ENCODE measurements at places on chromosomes 1 and 21.

DNA sequence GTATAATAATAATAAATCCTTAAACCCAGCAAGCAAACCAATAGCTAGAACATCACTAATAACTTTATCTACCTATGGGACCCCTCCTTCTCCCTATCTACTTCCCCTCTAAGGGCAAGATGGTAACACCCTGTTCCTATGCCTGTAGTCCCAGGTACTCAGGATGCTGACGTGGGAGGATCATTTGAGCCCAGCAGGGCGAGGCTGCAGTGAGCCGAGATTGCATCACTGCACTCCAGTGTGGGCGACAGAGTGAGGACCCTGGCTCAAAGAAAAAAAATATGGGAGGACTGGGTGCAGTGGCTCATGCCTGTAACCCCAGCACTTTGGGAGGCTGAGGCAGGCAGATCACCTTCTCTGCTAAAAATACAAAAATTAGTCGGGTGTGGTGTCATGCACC, 143.1 kb upstream of the SLC45A1 start:
- no peak for DNase-seq

DNA sequence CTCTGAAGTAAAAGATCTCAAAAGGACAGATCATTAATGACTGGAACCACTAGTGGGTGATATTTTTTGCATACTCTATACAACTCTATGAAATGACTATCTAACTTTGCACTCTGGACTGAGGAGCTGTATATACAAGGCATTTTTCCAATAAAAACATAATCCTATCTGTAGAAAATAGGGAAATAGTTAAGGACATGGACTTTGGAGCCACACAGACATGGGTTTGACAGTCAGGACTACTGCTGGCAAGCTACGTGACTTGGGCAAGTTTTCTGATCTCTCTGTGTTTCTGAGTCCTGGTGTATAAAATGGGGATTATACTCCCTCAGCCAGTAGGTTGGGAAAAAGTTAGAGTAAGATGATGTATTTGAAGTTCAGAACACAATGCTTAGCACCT, 20.9 kb upstream of the HSD3B2 start:
- no peak for DNase-seq

GRCh38 chr1:39735731-39736130, 3.0 kb upstream of the PPIE start:
- DNase-seq, result no peak

DNA sequence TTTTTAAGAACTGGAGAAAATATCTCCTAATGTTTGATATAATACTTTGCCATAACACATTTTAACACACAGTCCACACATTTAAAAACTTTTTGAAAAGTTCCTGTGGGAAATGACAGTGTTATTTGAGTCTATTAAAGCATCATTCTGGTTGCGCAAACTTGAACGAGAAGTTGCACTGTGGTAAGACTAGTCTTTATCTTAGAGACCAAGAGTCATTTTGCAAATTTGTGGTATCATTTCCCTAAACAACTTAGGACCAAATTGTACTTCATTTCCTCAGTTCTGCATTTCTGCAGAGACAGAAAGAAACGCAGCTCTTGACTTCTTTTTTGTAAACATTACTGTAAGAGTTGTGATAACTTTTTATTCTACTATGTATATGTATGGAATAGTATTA, at the start of gene RGS18:
TSS of gene RGS18 (plus strand) at position 282 of the 400 bp plus-strand sequence. CDS start 176 bp downstream, outside the sequence.
- DNase-seq, result no peak

- no peak for DNase-seq
Measured at GRCh38 chr1:97192872-97193572, 471.4 kb downstream of the PTBP2 start.

DNA sequence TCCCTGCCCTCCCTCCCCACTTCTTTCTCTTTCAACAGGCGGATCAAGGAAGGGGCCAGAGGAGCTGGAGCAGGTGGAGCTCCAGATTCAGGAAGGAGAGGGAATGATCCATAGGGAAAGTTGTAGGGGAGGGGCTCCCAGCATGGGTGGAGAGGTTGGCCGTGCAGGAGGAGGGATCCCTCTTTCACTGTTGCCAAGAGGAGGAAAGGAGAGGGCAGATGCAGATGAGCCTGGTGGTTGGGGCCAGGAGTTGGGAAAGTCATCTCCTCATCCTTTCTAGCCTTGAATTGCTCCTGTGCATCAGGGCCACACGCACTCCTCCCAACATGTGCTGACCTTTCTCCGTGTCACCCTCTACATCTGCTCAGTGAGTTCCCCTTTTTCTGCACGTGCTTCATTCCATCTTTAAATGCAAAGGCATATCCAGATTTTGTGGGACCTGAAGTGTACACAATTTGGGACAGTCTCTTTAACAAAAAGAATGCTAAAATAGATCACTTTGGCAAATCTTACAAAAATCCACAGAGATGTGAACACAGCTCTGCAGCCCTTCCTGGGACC, 32.4 kb downstream of the ZBTB18 start:
- no peak for DNase-seq

DNA sequence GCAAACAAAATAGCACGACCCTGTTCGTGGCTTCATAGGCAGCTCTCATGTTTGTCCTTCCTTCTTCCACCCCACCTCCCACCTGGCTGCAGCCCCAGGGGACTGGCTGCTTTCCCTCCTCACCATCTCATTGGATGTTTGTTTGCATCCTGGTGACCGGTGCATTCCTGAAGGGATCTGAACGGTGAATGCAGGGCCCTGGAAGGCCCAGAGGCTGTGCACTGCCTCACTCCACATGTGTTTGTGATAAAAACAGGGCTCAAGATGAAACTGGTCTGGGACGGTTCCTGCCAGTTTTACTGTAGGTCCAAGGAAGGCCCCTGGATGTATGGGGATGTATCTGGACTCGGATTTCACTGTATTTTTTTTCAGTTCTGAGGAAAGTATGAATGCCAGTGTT, 42.8 kb downstream of the CNN3 start:
- DNase-seq, result no peak

DNA sequence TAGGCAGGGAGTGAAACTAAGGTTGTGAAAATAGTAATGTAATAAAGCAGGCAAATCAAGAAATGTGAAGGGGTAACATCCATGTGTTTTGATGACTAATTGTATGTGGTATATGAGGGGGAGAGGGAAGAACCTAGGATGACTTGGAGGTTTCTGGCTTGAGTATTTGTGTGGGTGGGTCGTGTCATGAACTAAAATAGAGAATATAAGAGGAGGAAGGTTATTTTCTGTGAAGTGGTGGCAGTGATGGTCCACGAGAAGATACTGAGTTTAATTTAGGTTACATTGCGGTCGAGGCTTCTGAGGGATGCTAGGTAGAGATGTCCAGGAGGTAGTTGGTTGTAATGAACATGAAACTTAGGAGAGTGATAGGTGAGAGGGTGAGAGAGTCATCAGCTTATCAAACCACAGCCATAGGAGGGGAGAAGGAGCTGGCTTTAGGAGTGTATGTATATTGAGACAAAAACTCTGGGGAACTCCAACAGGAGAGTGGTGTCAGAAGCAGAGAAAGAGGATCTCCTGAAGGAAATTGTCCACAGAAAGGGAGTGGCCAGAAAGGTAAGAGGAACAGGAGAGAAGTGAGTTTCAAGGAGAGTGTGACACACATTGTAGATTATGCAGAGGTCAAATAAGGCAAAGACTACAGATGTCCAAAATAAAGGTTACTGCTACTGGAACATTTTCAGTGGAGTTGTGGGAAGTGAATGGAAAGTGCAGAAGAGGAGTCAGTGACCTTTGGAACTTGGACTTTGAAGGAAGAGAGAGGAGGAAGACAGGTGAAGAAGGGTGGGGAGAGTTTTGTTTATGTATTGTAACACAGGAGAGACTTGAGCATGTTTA, 89.0 kb upstream of the MACF1 start:
- DNase-seq, result no peak

DNA sequence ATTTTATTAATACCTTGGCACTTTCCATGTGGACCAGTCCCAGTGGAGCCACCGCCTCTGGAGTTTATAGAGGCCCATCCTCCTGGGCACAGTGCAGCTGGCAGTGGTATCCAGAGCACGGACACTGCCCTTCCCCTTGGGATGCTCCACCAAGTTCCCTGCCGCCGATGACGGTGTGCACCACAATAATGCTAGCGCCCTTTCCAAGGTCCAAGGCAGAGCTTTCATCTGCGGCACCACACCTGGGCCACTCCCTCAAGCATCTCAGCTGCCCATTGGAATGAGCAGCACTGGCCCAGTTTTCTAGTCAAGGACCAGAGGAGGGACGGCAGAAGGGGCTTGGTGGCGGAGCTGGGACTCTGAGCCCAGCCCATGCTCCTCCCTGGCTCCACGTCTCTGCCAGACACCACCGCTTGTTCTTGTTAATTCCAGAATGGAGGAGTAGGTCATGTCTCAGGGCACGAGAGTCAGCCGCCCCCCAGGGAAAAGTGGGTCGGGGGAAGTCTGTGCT, 24.5 kb downstream of the SIM2 start:
- DNase-seq, result no peak

GRCh38 chr1:243477731-243478290, 222.0 kb downstream of the SDCCAG8 start:
- no peak for DNase-seq

DNA sequence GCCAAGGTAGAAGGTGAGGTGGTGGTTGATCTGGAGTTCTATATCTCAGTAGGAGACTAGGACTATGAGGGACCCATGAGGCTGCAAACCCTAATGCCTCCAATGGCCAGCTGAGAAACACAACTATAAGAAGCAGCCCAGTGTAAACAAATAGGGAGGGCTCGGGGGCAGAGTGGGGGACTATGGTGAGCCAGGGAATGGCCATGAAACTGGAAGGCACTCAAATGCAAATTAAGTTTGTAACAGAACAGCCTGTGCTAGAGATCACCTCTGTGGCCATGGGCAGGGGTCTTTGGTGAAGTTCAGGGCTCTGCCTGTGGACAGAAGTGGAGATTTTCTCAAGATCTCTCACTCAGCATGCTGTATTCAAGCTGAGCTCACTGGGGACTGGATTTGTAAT, 187.1 kb downstream of the GRIK3 start:
- DNase-seq, result no peak

- DNase-seq, result peak; percentile 45
Measured at GRCh38 chr1:212760126-212760823, 31.3 kb downstream of the NSL1 start.

GRCh38 chr21:9780441-9780937, 740.9 kb upstream of the TPTE start:
- no peak for DNase-seq

DNA sequence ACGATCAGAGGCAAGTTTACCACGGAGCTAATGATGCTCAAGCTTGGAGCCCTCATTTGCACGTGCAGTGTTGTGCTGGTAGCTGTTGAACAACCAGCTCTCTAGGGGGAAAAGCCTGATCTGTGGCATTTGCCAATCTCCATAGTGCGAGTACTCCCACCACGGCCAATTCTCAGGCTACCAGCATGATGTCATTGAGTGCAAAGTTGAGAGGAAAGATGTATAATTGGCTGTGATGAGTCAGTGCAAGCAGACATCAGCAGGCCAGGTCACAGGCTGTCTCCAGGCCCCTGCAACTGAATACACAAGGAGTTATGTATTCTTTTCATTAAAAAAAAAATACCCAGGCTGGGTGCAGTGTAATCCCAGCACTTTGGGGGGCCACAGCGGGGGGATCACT, 233.1 kb upstream of the VAMP3 start:
- DNase-seq, result no peak

GRCh38 chr1:25167269-25168192, 64.8 kb downstream of the SYF2 start:
- DNase-seq, result no peak

DNA sequence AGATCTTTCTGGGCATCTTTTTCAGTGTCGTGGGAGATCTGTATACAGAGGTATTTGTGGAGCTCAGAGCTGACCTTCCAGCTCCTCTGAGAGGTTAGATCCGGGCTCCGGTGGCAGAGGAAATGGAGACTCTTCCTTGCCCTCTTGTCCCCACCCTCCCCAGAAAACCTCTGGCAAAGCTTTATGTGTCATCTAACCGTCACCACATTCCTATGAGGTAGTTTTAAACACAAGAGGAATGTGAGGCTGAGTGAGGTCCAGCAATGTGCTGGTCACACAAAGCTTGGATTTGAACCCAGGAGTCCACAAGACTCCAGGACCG, 1.2 kb downstream of the CD160 start:
- DNase-seq, result no peak

DNA sequence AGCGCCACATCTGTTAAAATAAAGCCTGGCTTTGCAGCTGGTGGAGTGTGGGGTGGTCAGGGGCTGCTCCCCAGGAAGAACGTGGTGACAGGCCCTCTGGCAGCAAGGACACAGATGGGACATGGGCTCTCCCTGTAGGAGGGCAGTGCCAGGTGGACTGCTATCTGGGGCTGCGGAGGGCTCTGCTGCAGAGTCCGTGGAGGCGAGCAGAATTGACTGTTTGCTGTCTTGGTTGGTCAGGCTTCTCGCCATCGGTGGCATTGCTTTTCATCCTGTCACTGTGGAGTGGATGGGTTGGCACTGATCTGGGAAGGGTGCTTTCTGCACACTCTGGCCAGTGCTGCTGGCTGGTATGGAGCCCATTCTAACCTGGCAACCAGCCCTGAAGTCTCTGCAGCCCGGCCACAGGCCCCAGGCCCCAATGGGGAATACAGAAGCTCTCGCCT, 103.0 kb downstream of the LAMC2 start:
- DNase-seq, result no peak

- DNase-seq, result no peak
Measured at GRCh38 chr1:51175278-51175677, 60.8 kb upstream of the RNF11 start.

DNA sequence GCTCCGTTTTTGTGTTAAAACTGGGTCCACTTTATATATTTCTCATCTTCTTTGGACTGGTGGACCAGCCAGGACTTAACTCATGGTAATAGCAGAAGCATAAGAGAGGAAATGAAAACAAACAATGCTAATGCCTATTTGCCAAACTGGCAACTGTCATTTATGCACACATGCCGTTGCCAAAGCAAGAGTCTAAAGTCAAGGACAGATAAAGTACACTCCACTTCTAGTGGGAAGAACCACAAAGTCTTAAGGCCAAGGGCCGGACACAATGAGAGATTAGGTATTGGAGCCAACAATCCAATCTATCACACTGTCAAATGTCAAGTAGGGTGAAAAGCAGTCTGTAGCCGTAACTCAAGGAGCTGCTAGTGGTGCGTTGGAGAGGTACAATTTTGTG, 157.7 kb downstream of the LYPLAL1 start:
- DNase-seq, result no peak

DNA sequence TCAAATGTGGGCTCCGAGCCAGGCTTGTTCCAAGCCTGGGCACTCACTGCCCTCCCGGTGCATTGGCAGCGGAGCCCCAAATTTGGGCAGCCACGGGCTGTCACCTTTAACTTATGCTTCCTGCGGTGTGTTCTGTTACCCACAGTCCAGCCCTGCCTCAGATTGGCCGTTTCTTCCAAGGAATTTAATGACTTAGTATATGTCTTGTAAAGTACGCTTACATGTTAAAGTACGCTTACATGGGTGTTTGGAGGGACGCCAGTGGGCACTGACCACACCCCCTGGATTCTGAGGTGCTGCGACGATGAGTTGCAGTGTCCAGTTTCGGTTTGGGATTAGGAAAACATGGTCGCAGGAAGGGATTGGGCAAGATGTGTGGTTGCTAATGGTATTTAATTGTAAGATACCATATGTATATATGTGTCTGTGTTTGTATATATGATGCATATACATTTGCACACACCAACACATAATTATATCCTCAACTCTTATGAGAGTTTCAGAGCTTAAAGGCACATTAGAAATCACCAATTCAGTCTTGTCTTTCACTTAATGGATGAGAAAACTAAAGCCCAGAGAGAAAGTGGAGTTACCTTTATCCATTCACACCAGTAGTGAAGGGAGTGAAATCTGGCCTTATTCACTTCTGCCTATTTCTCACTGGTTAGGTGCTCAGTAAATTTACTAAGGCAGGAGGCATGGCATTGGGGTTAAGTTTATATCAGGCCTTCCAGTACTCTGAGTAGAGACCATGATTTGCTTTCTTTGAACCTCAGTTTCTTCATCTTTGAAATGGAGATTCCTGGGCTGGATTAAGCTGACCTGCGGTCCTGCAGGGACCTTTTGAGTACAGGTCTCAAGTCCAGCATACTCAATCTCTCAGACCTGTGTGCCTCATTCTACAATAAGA, 1.0 kb downstream of the SMYD2 start:
- no peak for DNase-seq
